ENCODE measurements at places on chromosomes 1 and 21.

- DNase-seq, result no peak
These were observed 49.1 kb downstream of the PCSK9 start for GRCh38 chr1:55088413-55088812.

DNA sequence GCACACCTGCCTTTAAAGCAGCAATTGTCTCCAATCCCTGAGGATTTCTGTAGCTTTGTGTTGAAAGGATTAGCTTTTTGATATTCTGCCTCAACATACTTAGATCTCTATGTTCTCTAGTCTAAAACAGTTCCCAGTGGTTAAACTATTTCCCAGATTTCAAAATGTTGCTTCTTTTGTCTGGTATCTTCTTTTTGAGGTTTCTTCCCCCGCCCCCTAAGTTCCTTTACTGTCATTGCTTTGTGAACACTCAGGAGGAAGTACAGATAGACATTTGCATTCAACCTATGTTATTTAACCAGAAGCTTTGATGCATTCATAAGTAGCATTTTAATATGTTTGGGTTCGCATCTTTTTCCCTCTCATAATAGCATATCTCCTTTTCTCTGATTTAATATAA, 33.5 kb downstream of the CYYR1 start:
- DNase-seq, result no peak

DNA sequence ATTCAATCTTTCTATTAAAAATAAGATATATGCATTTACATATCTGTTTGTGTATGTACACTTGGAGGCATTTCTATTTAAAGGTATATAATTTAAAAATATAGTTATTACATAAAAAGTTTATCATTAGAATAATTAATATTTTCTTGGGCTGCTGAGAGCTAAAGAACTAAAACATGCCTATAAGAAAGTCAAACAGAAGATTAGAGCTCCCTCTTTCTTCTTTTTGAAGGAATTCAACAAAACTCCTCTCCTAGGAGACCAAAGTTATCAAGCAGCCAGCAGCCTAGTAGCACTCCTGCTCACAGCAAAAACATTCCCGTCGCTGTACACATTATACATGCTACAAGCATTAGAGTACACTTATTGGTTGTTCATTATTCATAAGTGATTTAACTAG, 216.4 kb downstream of the VAV3 start:
- DNase-seq, result no peak

GRCh38 chr1:155173478-155174323, at the start of gene TRIM46:
Gene TRIM46 (plus strand): TSS chr1:155173849. CDS start chr1:155173967, 118 bp downstream.
- peak; percentile 62 for DNase-seq

DNA sequence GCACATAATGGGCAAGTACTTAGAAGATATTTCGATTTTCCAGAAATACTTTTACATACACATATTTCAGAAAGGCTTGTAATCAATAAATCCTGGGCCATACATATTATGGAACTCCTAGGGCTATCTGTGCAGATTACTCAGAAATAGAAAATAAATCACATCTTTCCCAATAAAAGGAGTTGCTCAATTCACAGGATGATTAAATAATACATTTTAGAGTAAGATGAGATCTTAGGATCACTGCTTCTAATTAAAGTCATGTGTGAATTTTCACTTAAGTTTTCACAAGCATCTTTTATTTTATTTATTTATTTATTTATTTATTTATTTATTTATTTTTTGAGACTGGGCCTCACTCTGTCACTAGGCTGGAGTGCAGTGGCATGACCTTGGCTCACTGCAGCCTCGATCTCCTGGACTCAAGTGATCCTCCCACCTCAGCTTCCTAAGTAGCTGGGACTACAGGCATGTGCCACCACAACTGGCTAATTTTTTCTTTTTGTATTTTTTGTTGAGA, 144.2 kb downstream of the HIVEP3 start:
- no peak for DNase-seq

- DNase-seq, result no peak
These were observed 22.8 kb upstream of the ZBTB21 start for GRCh38 chr21:42032968-42033367.

- DNase-seq, result no peak
These were observed 306.3 kb upstream of the ESRRG start for GRCh38 chr1:217029281-217030157.

- no peak for DNase-seq
These were observed 20.6 kb upstream of the OLFML3 start for GRCh38 chr1:113958691-113959090.

DNA sequence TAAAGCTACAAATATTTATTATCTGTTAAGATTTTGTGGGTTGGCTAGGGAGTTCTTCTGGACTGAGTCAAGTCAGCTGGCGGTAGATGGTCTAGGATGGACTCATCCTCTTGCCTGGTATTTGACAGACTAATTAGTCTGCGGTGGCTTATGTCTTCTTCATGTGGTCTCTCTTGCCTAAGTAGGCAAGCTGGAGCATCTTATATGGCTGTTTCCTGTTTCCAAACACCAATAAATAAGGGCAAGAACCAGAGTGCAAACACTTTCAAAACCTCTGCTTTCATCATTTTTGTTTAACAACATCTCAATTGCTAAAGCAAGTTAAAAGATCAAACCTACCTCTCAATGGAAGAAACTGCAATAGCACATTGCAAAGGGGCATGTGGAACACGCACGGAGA, 484.8 kb downstream of the PTPRC start:
- no peak for DNase-seq

DNA sequence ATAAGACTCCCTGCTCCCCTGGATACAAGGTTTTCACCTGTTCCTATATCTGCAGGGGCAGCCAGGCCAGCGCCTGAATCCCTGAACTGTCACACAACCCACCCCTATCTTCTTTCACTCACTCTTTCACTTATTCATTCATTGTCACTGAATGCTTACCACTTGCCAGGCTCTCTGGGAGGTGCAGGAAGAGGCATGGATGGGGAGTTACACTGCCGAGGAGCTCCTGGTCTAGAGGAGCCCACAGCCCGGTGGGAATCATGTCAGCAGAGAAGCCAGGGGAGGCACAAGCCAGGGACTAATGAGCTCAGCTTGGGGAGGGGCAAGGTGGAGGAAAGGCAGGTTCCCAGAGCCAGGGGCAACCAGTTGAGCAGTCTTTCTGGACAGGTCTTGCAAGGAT, 155.8 kb downstream of the TRABD2B start:
- no peak for DNase-seq

- DNase-seq, result no peak
These were observed 6.1 kb downstream of the BMP8A start for GRCh38 chr1:39497585-39497984.

DNA sequence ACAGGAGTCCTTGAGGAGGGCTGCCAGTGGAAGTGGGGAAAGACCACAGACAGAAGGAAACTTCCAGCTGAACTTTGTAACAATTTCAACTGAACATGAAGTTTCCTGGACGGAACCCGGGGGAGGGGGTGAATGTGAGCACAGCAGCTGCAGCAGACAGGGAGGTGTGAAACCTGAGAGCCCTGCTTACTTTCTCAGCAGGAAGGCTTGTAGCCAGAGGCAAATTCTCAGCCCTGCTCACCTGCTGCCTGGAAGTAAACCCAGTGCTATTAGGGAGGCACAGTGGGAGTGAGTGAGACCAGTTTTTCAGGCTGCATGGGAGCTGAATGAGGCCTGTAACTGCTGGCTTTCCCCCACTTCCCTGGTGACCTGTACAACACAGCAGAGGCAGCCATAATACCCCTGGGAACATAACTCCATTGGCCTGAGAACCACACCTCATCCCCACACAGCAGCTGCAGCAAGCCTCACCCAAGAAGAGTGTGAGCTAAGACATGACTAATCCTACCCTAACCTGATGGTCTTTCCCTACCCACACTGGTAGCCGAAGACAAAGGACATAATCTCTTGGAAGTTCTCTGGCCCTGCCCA, 9.6 kb upstream of the SPRR2F start:
- DNase-seq, result no peak

DNA sequence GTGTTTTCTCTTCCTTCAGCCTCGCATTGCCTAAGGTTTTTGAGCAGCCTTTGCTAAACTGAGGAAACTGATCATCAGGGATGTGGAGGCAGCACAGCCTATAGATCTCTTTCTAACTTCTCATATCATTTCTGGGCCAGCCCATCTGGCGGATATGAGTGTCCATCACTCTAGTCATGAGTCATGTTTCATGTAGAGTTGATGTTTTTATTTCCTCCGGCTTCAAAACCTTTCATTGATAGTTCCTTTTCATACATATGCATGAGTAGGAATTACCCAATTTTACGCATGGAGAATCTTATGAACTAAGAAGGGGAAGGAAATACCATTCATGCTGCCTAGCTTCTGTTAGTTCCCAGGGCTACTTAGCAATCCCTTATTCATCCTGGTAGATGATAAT, 66.3 kb downstream of the SPATA46 start:
- DNase-seq, result no peak

DNA sequence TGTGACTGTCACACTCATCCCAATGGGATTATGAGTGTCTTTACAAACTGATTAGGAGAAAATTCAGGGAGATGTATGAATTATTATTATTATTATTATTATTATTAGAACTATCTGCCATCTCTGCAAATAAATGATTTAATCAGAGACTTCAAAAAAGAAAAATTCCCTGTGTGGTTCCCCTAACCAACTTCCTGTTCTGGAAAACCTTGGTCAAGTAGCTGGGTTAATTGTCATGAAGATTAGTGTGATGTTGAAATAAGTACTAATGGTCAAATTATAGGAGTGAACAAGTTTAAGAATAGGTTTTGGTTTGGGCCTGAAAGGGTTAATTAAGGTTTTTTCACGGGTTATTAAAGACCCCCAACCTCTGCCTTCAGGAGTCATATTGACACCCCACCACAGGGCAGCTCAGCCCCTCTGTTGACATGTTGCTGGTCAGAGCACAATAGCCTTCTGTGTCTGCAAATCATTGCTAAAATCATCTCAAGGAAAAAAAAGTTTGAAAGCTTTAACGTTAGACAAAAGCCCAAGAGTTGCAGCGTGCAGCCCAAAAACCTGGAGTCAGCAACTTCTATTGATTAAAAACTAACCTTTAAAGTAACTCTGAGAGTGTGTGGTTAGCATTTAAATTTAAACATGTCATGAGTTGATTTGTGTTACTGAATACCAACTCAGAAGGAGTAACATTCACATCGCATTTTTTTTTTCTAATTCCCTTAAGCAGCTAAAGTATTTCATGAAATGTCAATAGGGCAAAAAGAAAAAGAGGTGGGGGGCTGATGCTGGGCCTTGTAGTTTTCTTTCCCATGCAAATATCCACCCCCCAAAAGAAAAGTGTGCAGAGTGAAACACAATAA, 272.5 kb downstream of the TM2D1 start:
- no peak for DNase-seq

DNA sequence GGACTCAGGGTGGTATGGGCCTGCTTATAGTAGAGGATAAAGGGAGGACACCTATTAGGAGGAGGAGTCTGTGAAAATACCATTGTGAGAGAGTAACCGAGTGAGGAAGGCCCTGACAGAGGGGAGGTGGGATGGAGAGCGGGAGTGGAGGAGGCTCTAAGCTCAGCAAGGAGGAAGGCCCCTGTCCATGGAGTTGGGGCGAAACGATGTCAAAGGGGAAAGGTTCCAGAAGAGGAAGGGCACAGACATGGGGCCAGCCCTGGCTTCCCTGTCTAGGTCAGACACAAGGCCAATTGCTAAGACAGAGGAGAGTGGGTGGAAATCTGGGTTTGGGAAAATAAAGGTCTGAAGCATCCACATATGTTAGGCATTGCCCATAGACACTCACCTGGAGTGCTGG, 44.2 kb downstream of the ELK4 start:
- DNase-seq, result no peak

- DNase-seq, result no peak
These were observed 15.8 kb upstream of the TMEM9 start for GRCh38 chr1:201169971-201170532.

DNA sequence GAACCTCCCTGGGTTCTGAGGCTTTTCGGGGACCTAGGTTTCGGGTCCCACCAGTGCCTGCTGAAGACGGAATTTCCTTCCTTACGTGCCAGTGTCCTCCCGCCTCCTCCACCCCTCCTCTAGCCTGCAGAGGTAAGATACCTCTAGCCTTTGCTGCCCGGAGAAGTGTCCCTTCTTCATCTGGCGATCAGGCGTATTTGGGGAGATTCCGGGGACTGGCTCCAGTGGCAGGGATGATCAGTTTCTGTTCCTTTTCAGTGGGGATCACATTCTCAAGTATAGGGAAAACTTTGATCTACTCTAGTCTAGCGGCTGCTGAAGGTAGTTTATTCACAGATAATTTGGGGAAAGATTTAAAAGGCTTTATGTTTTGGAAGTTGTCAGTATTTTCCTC, 674 bp downstream of the CEP350 start:
- no peak for DNase-seq

DNA sequence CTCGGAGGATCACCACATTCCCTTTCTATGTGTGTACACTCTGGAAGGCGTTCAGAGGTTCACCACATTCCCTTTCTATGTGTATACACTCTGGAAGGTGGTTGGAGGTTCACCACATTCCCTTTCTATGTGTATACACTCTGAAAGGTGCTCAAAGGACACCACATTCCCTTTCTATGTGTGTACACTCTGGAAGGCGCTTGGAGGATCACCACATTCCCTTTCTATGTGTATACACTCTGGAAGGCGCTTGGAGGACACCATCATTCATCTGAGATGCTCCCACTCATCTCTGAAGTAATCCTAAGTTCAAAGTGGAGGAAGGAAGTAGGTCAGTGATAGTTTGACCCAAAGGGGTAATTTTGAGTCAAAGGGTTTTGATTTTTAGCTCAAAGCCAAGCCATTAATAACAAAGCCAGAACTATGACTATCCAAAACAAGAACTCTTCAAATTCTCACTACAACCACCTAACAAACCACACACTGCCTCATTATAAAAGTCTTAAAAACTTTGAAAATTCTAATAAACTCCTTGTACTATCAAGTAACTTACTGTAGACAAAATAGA, 32.9 kb downstream of the NRIP1 start:
- no peak for DNase-seq

DNA sequence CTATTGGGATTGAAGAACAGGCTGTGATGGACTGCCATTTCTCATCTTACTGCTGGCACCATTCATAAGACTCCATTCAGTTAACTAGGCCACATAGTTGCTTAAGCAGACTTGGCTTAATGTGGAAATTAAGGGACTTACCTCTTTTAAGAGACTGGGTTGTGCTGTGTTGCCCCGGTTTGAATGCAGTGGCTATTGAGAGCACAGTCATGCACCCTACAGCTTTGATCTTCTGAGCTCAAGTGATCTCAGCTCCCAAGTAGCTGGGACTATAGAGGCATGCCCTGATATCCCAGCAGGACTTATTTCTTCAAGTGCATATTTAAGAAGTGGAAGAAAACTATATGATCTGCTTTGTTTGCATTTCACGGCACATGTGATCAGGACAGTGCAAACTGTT, 181.1 kb downstream of the RASAL2 start:
- DNase-seq, result no peak

Data from frontal cortex (tissue), 4 donors.